Hypothalamus (tissue), 51 donors: ENCODE measurements at places on chromosomes 16 and 17.

- peak; percentile 1 for DNase-seq
These were observed 30.2 kb upstream of the CPPED1 start for GRCh38 chr16:12833926-12834325.

GRCh38 chr17:81443269-81443668 lies 48.0 kb downstream of the BAHCC1 start:
- DNase-seq = no peak

DNA sequence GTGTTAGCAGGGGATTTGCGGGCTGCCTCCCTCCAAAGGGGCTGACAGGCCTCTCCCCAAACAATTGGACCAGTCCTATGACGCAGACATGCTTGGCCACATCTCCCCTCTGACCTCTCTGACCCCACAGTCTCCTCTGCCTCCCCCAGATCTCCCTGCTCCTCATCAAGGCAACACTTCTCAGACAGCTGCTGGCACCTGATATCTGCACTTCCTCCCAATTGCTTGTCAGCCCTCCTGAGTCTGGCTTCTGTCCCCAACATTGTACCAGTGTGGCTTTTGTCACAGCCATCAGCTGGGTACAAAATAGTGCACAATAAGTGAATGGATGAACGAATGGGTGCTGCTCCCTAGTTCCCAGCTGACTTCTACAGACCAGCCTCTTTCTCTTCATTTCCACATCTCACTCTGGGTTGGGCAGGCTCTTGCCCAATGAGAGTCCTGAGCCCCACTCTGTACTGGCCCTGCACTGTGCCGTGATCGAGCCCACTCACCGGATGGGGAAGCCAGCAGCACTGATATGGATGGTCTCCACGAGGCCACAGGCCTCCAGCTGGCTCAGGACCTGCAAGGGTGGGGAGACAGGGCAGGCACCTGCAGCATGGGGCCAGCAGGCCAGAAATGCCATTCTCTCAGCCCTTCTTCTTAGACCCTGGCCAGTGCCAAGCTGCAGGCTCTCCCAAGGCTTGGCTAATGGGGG lies 17.1 kb downstream of the ZNHIT3 start:
- DNase-seq = no peak

DNA sequence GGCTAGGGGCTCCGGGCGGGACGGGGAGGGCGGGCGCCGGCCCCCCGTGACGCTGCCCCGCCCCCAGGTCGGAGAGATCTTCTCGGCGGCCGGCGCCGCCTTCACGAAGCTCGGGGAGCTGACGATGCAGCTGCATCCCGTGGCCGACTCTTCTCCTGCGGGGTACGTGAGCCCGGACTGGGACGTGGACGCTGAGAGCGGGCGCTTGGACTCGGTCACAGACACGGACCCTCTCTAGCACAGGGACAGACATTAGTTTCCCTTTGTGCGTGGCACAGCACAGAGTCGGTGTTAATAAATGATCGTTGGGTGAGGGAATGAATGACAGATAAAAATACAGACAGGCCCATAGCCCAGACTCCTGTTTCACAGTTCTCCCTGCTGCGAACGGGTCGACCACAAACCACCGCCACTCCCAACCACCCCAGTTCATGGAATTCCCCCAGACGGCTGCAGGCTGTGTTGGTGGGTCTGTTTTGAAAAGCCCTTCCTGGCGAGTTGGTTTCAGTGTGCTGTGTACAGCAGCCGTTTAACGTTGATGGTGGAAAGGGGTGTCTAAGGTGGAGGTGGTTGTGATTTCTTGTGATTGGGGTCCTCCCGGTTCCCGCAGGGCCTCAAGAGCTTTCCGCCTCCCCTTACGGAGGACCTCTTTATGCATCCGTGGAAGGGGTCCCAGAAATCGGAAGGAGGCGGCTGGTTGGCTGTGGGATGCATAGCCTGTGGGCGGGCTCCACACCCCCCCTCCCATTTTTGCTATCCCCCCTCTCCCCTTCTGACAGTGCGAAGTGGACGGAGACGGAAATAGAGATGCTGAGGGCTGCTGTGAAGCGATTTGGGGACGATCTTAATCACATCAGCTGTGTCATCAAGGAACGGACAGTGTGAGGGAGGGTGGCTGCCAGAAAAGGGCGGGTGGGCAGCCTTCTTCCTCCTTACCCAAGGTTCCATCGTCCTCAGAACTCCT lies 2.9 kb downstream of the RNASEK start:
- DNase-seq = no peak

DNA sequence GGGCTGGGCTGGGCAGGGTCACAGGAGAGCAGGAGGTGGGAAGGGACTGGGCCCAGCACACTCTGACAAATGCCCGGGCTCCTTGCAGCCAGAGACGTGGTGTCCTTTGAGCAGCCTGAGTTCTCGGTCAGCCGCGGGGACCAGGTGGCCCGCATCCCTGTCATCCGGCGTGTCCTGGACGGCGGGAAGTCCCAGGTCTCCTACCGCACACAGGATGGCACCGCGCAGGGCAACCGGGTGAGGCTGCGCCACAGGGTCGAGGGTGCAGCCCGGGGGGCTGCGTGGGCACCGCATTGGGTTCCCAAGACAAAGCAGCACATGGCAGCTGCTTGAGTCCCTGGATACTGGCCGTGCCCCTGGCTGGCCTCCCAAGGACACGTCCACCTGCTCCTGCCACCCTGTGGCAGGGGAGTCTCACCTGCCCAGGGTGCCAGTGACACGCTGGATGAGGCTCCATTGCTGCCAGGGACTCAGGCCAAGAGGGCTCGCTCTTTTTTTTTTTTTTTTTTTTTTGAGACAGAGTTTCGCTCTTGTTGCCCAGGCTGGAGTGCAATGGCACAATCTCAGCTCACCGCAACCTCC lies 21.3 kb downstream of the GALK1 start:
- DNase-seq = no peak

DNA sequence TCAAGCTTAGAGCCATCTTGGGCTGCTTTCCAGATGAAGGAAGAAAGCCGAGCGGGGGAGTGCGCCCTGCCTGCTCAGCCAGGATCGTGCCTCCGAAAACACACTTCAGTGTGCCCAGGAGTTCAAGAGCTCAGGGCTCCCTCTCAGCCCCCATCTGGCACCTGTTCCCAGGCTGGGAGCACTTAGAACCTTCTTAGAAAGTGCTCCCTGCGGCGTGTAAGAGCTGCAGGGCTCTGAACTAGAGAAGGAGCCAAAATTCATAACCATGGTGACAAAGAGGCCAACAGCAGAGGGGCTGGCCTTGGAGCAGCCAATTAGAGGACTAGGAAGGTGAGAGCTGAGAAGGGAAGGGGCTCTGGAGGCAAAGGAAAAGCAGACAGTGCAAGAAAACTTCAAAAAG lies 59.0 kb upstream of the TNRC6C start:
- no peak for DNase-seq

GRCh38 chr16:7714775-7715174 lies 382.1 kb downstream of the RBFOX1 start:
- no peak for DNase-seq

GRCh38 chr17:77141846-77142449 lies 1.2 kb downstream of the SEC14L1 start:
- no peak for DNase-seq
